ENCODE measurements at places on chromosomes 11 and 22. TPM values are rescaled to one million over a fixed set of nuclear protein-coding genes. Genes with fewer than 3 reads are reported as not detected.

Gene NLRP14
- total RNA-seq: 0.18 TPM

Gene BAIAP2L2
- total RNA-seq: 0.26 TPM

Gene CHRNA10
- total RNA-seq: 0.56 TPM

Gene SSRP1
- 156 TPM for total RNA-seq

Gene MUC6
- 1.3 TPM for total RNA-seq

Gene KRTAP5-9
- 0.38 TPM for total RNA-seq

Gene SEC14L3
- not detected for total RNA-seq

Gene TBX10
- total RNA-seq: not detected

Gene PIH1D2
- total RNA-seq: 3.6 TPM

Gene USP35
- 9.1 TPM for total RNA-seq

- ATAC-seq: no peak
These were observed 6.7 kb downstream of the CASTOR1 start for GRCh38 chr22:30282616-30283046.

DNA sequence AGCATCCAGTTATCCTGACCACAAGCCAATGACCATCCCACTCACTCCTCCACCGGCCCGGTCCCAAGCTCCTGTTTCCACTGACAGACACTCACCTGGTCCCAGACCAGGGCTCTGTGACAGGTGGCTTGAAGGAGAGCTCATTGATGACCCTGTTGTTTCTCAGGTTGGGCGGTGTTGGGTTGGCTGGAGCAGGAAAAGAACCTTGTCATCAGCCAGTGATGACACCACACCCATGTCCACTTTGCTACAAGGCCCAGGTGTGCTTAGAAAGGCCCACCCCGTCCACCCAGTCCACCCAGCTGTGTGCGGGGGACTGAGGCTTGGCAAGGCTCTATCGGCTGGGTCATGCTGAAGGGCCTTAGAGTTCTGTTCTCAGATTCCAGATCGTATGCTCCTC is 42.9 kb downstream of the GAB4 start:
- no peak for ATAC-seq

GRCh38 chr22:32308191-32308590 is 49.5 kb upstream of the RFPL3 start:
- no peak for ATAC-seq

- ATAC-seq: no peak
These were observed 876.9 kb upstream of the RAG2 start for GRCh38 chr11:37474889-37475288.

- ATAC-seq: peak; percentile 39
These were observed 592 bp upstream of the NLRX1 start for GRCh38 chr11:119167933-119168332.

DNA sequence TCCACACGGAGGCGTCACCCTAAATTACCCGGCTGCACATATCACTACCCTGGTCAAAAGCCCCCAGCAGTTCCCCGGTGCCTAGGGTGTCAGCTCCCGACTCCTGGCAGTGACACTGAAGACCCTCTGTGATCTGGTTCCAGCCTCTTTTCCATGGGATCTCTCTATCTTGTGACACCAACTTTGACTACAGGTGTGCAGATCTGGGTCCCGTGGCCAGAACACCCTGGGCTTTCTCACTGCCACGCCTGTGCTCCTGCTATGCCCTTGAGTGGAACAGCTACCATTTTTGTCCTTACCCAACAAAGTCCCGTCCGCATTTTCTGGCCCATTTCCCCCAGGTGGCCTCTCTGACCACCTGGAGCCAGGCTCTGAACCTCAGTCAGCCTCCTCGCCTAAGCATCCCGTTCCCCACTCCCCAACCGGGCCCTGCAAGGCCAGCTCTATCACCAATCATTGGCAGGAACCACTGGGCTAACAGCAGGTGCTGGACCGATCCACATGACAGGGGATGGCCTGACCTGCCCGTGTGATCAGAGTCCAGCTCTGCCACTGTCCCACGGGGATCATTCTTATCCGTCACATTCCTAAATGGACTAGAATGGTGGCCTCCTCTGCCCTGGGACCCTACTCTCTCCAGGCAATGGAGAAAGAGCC is 20.7 kb upstream of the CBX7 start:
- ATAC-seq: no peak

DNA sequence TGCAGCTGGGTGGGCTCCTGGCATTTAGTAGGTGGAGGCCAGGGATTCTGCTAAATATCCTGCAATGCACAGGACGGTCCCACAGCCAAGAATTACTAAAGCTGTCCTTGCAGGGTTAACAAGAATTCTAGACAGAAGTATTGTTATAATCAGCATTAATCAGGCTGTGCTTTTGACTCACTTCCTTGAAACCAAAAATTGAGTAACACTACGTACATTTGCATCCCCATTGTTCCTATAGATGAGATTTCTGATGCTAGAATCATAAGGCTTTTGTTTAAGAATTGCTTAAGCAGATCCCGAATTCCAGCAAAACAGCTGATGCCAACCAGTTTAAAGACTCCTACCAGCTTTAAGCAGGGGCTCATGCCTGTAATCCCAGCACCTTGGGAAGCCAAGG is 11.4 kb downstream of the SLC6A5 start:
- ATAC-seq: no peak

GRCh38 chr11:79259800-79260199 is 181.0 kb downstream of the TENM4 start:
- ATAC-seq: no peak

DNA sequence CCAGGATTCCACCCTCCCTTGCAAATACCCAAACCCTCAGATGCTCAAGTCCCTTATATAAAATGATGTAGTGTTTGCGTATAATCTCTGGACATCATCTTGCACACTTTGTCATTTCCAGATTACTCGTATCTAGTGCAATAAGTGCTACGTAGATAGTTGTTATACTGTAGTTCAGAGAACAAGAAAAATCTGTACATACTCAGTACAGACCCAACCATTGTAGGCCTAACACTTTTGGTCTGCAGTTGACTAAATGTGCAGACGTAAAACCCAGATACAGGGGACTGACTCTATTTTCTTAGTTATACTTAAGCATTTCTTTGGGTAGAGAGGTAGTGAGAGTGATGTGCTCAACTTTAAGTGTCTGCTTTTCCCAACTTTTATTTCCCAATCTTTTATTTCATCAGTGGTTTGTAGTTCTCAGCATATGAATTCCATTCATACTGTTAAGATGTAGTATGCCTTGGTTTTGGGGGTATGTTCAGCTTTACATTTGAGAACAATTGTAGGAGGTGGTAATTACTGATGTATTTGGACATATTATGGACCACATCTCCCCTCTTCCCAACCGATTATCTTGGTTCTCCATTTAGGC is 43.9 kb downstream of the DDX6 start:
- ATAC-seq: no peak

DNA sequence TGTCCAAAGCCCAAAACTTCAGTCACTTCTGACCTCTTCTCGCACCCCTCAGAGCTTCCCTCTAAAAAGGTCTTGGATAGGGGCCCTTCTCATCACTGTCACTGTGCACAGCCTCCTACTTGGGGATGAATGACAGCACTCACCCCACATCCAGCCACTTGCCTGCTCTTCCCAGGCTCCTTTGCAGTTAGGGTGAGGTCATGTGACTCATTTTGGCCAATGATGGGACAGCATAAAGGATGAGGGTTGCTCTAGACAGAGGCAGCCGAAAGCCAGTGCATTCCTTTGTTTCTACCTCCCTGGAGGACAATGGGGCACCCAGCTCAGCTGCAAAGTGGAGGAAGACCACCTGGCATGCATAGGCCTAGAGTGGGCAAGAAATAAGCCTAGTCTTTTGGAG is 1413.3 kb downstream of the TBC1D22A start:
- ATAC-seq: no peak

DNA sequence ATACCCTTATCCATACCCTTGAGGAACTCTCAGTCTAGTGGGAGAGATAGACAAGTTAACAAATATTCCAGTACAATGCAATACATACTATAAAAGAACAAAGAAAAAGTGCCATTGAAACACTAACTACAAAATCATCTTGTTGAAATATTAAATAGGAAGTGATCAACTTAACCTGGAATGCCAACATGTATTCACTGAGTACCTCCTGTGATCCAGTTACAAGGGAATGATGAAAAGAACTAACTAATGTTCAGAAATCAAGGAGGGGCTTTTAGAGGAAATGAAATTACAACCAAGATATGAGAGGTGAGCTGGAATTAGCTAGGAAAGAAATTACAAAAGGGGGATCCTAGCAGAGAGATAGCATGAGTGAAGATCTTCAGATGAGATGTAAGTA is 6.2 kb upstream of the FIBIN start:
- no peak for ATAC-seq

- ATAC-seq: no peak
These were observed 457.1 kb upstream of the TENM4 start for GRCh38 chr11:79897896-79898295.

GRCh38 chr11:114270531-114271270 is 25.5 kb upstream of the NNMT start:
- ATAC-seq: no peak

DNA sequence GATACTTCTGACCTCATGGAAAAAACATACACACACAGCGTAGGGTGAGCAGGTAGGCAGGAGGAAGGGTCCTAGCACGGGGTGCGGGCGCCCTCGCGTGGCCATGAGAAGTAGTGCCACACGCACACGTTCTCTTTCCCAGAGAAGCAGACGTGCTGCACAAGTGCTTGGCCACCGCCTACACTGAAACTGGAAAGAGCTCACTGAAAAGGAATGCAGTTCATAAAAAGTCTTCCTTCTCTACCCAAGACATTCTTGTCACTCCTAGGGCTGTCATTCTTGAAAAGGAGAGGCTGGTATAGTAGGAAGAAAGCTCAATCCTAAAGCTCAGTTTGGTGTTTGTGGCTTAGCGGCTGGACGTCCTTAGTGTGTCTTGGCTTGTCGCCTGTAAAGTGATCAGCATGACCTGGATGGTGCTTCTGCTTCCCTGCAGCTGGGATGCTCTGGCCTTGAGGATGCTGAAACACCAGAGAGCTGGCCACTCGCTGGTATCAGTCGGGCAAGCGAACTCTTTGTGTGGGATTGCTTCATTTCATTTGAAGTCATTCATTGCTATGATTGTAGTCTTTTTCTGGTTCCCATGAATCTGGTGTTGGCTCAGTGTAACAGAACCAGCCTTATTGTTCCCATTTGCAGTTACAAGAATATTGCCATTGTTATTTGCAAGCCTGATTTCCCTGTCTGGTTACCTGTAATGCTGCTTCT is 303.8 kb downstream of the NTM start:
- ATAC-seq: peak; percentile 91

DNA sequence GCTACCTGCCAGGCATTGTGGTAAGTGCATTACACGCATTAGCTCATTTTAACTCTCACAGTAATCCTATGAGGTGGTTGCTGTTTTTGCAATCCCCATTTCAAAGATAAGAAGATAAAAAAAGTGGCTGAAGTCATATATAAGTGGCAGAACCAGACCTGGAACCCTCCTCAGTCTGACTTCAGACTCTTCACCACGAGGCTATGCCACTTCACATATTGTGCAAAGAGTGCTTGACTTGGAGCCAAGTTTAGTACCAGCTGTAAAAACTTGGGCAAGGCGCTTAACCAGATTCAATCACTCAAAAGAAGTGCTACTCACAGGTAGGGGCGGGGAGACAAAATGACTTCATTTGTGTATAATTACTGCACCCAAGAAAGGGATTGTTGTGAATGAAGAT is 15.3 kb downstream of the BPIFC start:
- ATAC-seq: no peak

- no peak for ATAC-seq
These were observed 108.7 kb upstream of the THY1 start for GRCh38 chr11:119531623-119532022.

- ATAC-seq: peak; percentile 18
These were observed 274.0 kb downstream of the SOX6 start for GRCh38 chr11:16082095-16083055.

DNA sequence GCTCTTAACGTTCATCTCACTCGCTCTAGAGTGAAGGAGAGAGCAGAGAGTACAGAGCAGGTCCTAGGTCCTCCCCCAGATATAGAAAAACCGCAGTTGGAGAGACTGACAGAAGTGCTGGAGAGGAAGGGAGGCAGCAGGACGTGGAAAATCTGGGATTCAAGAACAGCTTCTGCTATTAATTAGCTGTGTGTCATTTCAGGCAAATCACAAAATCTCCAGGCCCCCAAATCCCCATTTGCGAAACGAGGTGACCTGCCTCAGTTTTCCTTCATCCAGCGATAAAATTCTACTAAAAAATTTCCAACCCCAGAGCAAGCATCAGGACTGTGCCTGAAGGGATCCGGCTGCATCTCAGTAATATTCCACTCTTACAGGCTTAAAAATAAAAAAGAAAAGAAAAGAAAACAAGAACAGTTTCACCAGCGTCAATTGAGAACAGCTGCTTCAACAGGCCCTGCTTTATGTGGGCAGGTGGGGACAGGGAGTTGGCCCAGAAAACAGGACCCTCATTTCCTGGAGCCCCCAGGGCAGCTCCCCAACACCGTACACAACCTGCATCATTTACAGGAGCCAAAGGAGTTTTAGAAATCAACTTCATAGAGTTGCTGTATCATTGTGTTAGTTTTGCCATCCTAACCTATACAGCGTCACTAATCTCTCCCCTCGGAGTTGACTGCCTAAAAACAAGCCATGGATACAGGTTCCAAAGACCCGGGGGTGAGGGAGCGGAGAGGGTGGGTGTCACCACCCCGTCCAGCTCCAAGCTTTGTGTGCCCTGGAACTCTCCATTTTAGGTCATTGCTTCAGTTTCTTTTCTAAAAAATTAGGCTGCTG is 2.3 kb upstream of the MALAT1 start:
- peak; percentile 0 for ATAC-seq

- no peak for ATAC-seq
These were observed 78.0 kb downstream of the CNTN5 start for GRCh38 chr11:99098751-99099150.

DNA sequence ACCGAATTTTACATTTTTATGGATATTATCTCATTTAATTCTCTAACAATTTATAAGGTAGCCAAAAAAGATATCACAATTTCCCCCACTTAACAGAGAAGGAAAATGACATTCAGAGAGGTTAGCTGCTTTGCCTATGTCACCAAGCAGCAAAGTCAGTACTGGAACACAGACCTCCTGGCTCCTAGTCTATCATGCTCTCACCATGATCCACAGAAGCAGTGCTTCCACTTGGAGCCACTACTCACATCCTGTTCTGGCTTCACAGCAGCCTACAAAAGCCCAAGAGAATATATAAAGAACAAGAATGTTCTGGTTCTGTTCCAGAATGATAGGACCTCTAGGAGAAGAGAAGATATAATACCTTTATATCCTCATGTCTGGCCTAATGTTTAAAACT is 59.5 kb upstream of the SCUBE2 start:
- no peak for ATAC-seq

DNA sequence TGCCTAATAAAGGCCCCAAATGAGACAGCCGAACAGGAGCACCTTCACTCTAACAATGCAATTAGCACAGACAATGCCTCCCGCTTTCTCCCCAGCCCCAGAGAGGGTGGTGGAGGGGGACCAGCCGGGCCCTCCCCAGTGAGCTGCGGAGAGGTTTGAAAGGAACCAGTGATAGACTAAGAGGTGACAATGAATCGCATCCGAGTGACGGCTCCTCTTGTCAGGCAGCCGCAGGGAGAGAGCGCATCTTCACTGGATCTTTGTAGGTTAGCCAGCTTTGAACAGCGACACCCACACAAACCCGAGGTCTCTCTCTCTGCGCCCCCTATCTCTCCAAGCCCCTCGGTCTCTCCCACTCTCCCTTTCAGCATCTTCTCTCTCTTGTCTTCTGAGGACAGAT is 28.0 kb downstream of the FLRT1 start:
- peak; percentile 10 for ATAC-seq
